ENCODE measurements at places on chromosomes 2 and 18. TPM values are rescaled to one million over a fixed set of nuclear protein-coding genes. Genes with fewer than 3 reads are reported as not detected.
A peak's percentile ranks its signal among the peaks of the same experiment; 100 is the strongest.

DNER gene
- polyA plus RNA-seq, result 0.63 TPM

NTSR2 gene
- polyA plus RNA-seq, result not detected

MOGAT1 gene
- 0.08 TPM for polyA plus RNA-seq

FRZB gene
- 1.2 TPM for polyA plus RNA-seq

NETO1 gene
- not detected for polyA plus RNA-seq

COL3A1 gene
- 211 TPM for polyA plus RNA-seq

DNA sequence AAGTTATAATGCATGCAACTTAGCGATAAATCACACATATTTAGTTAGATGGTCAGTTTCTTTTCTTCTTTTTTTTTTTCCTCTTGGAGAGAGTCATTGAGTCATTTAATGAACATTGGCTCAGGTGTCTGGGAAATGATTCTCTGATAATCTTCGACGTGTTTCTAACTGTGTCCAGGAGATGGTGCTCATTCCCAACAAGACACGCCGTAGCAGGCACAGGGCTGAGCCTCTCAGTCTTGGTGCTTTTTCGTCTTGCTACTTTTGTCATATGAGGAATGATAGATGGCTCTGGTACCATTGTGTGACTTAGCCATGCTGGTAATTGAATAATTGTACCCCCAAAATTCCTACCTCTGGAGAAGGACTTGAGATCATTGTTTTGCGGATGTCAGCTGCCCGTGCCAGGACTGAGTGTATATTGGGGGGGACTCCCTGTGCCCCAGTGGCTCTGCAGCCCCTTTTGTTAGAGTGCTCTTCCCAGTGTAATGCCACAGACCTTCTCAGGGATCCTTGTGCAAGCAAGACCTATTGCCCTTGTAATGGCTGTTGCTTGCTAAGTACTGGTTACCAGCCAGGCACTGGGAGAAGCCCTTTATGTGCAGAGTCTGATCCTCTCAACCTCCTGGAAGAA, 107.6 kb upstream of the CYRIA start:
- H3K4me1 ChIP-seq, result no peaks in the 10 kb centered on the region
- no peaks in the 10 kb centered on the region for H3K27me3 ChIP-seq
- H3K4me3 ChIP-seq, result no peak overlapping the region
- H3K36me3 ChIP-seq, result no peaks in the 10 kb centered on the region
- peak; percentile 72 for DNase-seq

GRCh38 chr2:37654419-37654818, 17.0 kb downstream of the CDC42EP3 start:
- no peak overlapping the region for H3K4me3 ChIP-seq
- H3K27ac ChIP-seq, result peak overlapping the region; percentile 87
- DNase-seq, result no peak
- H3K4me1 ChIP-seq, result peaks cover 52% of the 10 kb centered on the region

GRCh38 chr2:67571785-67572718, 174.9 kb downstream of the ETAA1 start:
- peaks cover 5% of the 10 kb centered on the region for H3K4me1 ChIP-seq
- H3K27ac ChIP-seq, result peak overlapping the region; percentile 46
- no peak overlapping the region for H3K4me3 ChIP-seq

DNA sequence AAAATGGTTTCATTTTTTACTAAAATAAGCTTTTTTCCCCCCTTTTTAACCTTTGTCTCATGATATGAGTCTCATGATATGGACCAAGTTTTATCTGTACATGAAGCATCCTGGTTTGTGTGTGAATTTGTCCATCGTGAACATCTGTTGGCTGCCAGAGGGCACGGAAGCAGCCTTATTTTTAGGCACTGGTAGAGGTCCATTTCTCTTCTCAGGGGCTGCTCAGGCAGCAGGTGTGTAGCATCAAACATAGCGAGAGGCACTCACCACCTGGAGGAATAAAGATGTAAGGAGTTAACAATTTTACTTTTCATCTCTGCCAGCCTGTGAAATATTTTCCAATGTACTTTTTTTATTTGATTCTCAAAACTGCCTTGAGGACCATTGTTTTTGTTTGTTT, 134.5 kb downstream of the RHBDD1 start:
- H3K4me1 ChIP-seq, result peaks cover 5% of the 10 kb centered on the region
- H3K36me3 ChIP-seq, result no peaks in the 10 kb centered on the region
- DNase-seq, result no peak
- no peaks in the 10 kb centered on the region for H3K27me3 ChIP-seq

DNA sequence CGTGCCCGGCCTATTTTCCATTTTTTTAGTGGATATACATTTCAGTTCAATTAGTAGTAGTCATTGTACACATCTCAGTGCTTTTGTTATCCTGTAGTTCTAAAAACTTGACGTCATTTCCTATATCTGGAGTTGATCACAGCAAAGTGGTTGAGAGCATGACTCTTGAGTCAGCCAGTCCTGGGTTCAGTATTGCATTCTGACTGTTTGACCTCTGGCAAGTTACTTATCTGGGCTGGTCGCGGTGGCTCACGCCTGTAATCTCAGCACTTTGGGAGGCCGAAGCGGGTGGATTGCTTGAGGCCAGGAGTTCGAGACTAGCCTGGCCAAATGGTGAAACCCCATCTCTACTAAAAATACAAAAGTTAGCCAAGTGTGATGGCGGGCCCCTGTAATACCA, 50.4 kb upstream of the PPM1B start:
- no peaks in the 10 kb centered on the region for H3K27me3 ChIP-seq
- H3K27ac ChIP-seq, result no peak overlapping the region
- DNase-seq, result no peak

DNA sequence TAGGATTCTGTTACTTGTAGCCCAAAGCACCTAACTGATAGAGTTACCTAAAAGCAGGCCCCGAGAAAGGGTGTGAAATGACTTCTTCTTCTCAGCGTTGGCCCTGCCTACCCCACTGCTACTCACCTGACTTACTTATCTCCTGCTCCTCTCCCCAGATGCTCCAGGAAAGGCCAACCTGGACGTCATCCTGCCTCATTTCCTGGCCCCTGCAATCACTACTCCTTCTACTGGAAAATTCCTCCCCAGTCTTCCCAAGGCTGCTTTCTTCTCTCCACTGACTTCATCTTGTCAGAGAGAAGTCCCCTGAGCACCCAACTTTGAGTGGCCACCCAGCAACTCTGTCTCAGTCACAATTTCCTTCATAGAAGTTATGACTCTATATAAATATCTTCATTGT, 63.4 kb upstream of the KLF7 start:
- no peaks in the 10 kb centered on the region for H3K27me3 ChIP-seq
- peaks cover 9% of the 10 kb centered on the region for H3K4me1 ChIP-seq
- no peak overlapping the region for H3K4me3 ChIP-seq
- no peak overlapping the region for H3K27ac ChIP-seq

- H3K27ac ChIP-seq, result no peak overlapping the region
- no peak for DNase-seq
- no peaks in the 10 kb centered on the region for H3K27me3 ChIP-seq
Measured at GRCh38 chr2:160730296-160730995, 236.8 kb upstream of the RBMS1 start.

GRCh38 chr2:179273461-179273962, 8.9 kb upstream of the SESTD1 start:
- no peak overlapping the region for H3K4me3 ChIP-seq
- peak overlapping the region; percentile 37 for H3K27ac ChIP-seq
- H3K4me1 ChIP-seq, result peaks cover 7% of the 10 kb centered on the region
- no peaks in the 10 kb centered on the region for H3K27me3 ChIP-seq
- H3K36me3 ChIP-seq, result no peaks in the 10 kb centered on the region
- no peak for DNase-seq

GRCh38 chr18:57780318-57780705, 22.8 kb downstream of the ATP8B1 start:
- H3K27ac ChIP-seq, result no peak overlapping the region
- peak; percentile 76 for DNase-seq
- peaks cover 16% of the 10 kb centered on the region for H3K4me1 ChIP-seq
- H3K4me3 ChIP-seq, result no peak overlapping the region
- no peaks in the 10 kb centered on the region for H3K36me3 ChIP-seq

- no peaks in the 10 kb centered on the region for H3K36me3 ChIP-seq
- H3K4me1 ChIP-seq, result peaks cover 8% of the 10 kb centered on the region
- no peak overlapping the region for H3K4me3 ChIP-seq
Measured at GRCh38 chr18:75220551-75221355, 10.2 kb downstream of the TSHZ1 start.

DNA sequence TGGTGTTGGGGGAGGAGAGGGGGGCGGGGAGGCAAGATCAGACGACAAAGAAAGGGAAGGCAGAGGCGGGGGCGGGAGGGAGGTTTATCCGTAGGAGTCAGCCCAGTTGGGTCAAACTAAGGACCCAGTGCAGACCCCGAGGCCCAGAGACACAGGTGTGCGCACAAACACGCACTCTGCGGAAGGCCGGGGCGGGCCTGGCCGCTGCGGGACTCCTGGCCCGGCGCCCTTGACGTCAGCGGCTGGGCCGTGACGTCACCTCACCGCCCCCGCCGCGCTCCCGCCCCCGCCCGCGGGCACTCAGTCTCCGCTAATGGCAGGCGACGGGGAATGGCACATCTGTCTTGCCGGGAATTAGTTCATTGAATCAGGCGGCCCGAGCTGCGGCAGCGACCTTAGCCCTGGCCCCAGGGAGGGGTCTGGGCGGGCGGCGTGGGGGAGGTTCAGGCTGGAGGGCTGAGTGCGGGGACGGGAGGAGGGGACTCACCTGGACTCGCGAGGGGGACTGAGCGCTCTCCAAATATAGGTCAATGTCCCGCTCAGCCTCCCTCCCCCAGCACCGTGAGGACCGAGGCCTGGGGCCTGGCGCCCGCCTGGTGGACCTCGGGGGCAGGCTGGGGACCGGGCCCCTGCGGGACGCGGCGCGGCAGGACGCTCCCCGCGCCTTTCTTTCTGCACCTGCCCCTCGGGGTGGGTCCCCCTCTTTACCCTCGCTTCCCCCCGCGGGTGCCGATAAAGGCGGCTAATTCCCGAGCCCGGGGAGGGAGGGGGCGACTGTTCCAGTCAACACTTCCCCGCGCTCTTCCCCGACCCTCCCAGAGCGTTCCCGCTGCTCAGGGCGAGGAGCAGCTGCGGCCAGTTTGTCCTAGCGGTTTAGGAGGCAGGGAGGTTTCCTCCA, 15.5 kb upstream of the ECEL1 start:
- H3K27me3 ChIP-seq, result no peaks in the 10 kb centered on the region
- H3K27ac ChIP-seq, result no peak overlapping the region
- no peaks in the 10 kb centered on the region for H3K36me3 ChIP-seq
- no peak overlapping the region for H3K4me3 ChIP-seq

- no peak overlapping the region for H3K4me3 ChIP-seq
- peaks cover 7% of the 10 kb centered on the region for H3K36me3 ChIP-seq
- H3K27ac ChIP-seq, result no peak overlapping the region
- no peaks in the 10 kb centered on the region for H3K4me1 ChIP-seq
- H3K27me3 ChIP-seq, result no peaks in the 10 kb centered on the region
- DNase-seq, result no peak
Measured at GRCh38 chr2:229882583-229882982, 39.2 kb downstream of the TRIP12 start.

DNA sequence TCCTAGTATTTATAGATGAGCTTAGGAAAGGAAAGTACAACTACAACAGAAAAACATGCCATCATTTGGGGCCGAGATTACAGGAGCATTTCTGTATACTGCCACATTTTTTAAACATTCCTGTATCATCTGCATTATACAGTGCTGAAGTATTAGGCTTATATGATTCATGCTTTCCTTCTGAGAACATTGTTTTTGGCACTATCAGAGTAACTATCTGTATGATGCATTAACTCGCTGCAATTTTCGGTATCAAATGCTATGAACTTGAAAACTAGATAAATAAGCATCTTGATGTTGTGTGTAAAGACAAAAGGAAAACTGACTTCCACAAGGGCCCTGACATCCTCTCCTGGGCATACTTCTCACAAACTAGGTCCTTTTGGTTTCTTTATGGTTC, 102.0 kb downstream of the RIT2 start:
- H3K27ac ChIP-seq, result no peak overlapping the region
- H3K36me3 ChIP-seq, result no peaks in the 10 kb centered on the region
- H3K4me1 ChIP-seq, result no peaks in the 10 kb centered on the region
- no peaks in the 10 kb centered on the region for H3K27me3 ChIP-seq
